Inflammatory macrophage treated with lipopolysaccharide for 4 hours (primary cell): ENCODE measurements at places on chromosomes 2 and 18.

DNA sequence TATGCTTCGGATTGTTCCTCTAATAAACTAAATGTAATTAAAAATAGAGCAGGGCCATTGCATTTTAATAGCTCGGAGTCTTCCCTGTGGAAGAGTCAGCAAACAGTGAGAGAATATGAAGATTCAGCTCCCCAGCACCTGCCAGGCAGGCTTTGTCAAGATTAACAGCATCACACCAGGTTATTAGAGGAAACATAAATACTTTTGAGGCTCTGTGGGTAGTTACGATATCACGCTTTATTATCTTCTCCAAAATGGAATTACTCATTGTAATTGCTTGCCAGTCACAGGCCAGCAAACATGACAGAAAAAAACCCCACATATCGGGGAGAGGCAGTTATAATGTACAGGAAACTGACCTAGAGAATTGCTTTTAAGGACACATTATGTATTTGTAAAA, 303.9 kb downstream of the CPS1 start:
- no peak for DNase-seq

DNA sequence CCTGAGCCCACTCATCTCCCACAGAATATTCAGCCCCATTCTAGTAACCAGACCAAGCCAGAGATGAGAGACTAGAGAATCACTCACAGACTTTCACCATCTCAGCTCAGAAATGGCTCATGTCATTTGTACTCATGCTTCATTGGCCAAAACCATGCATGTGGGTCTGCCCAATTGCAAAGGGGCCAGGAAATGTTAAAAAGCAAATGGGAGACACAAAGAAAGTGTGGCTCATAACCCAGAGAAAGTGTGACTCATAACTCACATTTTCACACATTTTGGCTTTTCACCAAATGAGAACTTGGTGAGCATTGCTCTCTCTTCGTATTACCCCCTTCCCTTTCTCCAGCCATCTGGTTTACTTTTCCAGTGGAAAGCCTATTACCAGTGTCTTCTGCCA, 66.2 kb downstream of the MDH1 start:
- DNase-seq = no peak

- DNase-seq = no peak
Measured at GRCh38 chr2:127661949-127662510, 13.3 kb downstream of the LIMS2 start.

- DNase-seq = no peak
Measured at GRCh38 chr18:61582202-61582710, 249.0 kb downstream of the CDH20 start.

DNA sequence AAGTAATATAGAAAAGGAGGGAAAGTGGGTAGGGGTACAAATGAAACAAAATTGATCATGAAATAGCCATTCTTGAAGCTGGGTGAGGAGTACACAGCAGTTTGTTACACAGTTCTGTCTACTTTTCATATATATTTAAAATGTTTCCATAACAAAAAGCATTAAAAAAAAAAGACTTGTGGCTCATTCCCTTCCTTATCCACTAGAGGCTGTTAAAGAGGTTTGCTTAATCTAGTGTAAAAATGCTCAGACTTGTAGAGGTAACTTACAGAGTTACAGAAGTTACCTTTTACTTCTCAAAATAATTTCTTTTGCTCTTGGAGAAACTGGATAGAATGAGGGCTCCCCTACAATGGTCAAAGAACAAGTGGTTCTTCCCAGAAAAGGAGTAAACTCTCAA, 8.1 kb upstream of the WIPF1 start:
- DNase-seq = no peak
